ENCODE measurements at places on chromosomes 12 and 14.

GRCh38 chr14:23800811-23801210 lies 152.8 kb upstream of the DHRS4 start:
- DNase-seq = no peak

DNA sequence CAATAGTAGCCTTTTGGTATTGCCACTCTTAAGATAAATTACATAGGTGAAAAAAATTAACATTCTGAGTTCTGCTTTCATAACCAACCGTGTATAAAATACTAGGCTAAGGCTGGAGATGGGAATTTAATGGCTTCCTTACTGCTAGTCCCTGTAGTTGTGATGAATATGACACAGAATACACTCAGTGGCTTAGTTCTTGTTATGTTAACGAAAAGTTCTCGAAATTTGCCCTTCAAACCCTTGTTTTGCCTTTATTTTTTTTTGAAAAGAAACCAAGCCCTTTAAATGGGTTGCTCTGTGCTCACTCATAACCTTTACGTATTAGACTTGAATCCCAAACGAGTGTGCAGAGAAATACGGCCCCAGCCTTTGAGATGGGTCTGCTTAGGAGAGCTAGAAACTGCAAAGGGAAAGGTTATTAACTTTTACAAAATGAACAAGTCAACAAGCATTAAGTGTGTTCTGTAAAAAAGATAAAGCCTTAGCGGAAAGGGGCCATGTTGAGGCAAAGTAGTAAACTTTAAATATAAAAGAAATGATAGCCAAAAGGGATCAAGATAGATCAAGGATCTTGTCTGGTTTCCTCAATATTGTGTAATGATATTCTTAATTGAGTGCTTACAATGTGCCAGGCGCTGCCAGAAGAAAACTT lies 1.7 kb downstream of the NUDT4 start:
- DNase-seq = no peak

DNA sequence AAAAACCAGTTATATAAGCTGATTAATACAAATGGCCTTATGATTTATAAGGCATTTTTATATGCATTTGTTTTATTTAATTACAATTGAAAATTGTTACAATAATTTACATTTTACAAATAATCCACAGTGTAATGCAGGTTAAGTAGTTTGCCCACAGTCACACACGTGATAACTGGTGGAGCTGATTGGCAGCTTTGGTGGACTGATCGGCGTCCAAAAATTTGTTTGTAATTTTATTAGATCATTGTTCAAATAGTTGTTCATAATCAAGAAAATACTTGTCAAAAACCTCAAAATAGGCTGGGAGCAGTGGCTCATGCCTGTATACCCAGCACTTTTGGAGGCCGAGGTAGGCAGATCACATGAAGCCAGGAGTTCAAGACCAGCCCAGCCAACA lies 59.7 kb downstream of the AEBP2 start:
- no peak for DNase-seq

GRCh38 chr12:86445356-86445755 lies 189.2 kb upstream of the MGAT4C start:
- no peak for DNase-seq

- DNase-seq = no peak
These were observed 63.7 kb upstream of the DDX11 start for GRCh38 chr12:31009976-31010375.

- no peak for DNase-seq
These were observed 57.0 kb upstream of the NPFF start for GRCh38 chr12:53564278-53564677.

- DNase-seq = no peak
These were observed 76.3 kb downstream of the MYRFL start for GRCh38 chr12:69901221-69901905.

- DNase-seq = no peak
These were observed 494.3 kb upstream of the USP15 start for GRCh38 chr12:61765926-61766325.

- no peak for DNase-seq
These were observed 151.9 kb upstream of the ATF7IP start for GRCh38 chr12:14213542-14213941.

DNA sequence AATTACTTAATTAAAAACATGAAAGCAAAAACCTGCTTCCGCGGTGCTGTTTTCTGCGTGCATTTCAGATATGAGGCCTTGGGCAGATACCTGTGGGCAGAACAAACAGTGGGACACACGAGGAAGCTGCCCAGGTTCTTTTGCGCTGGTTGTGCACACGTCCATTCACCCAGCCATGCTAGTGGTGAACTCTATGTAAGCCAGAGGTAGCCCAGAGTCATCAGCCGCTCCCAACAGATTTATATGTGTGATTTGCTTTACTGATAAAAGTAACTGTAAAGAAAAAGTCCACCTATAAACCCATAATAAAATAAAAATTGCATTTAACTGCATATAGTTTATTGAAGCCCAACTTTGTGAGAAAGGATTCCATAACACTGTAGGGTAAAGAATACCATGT lies 47.1 kb upstream of the TMEM260 start:
- no peak for DNase-seq

DNA sequence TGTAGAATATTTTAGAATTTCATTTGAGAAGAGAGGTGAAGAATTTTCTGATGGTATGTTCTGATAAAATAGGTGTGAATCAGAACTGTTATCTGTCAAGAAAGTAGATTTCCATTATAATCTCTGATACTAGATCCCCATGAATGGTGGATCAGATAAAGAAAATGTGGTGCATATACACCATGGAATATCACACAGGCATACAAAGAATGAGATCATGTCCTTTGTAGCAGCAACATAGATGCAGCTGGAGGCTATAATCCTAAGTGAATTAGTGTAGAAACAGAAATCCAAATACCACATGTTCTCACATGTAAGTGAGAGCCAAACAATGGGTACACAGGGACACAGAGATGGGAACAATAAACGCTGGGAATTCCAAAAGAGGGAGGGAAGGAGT lies 372.0 kb upstream of the ATP2B1 start:
- DNase-seq = no peak

GRCh38 chr14:52563120-52563519 lies 10.5 kb downstream of the GPR137C start:
- DNase-seq = peak; percentile 34

DNA sequence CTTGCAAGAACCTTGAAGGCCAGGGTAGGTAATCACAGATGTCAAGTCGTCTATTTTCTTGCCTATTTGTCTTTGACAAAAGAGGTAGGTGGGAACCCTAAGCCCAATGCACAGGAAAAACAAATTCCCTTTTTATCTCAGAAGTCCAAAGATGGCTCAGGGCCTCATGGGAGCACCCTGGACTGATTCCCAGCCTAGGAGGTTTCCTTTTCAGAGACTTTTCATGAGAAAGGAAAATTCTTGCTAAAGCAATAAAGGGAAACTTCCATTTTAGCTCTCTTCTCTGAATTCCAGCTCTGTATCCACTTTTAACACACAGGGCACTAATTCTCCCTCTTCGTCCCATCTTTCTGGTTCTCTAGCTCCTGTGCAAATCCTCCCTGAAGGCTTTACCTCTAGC lies 1.2 kb downstream of the ZNF641 start:
- no peak for DNase-seq

DNA sequence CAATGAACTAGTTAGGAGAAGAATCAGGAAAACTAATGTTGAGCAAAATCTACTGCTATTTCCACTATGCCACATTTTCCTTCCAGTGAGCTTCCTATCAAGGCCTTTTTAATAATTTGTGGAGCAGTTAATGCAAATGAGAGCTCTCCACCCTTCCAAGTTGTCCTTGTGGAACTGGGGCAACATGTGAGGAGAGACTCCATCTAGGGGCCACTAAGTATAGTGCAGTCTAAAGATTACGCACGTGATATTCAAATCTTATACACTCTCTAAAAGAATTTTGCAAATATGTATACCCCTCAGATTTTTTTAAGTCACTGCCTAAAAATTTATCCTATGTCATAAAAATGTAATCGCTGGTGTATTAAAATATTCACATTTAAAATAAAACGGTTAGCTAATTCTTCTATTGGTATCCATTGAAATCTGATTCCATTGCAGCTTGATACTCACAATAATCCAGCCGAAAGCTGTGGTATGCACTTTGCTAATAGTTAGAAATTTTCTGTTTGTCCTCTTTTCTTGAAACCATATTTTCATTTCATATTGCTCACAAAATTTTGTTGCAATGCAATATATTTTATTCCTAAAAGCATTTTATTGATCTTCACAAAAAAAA lies 100.1 kb downstream of the PAH start:
- DNase-seq = peak; percentile 1

- DNase-seq = no peak
These were observed 17.4 kb downstream of the LGALS3 start for GRCh38 chr14:55146425-55146824.

GRCh38 chr14:32078858-32079216 lies 1.7 kb downstream of the ARHGAP5 start:
- DNase-seq = no peak

GRCh38 chr12:24088751-24089509 lies 139.5 kb upstream of the SOX5 start:
- no peak for DNase-seq

DNA sequence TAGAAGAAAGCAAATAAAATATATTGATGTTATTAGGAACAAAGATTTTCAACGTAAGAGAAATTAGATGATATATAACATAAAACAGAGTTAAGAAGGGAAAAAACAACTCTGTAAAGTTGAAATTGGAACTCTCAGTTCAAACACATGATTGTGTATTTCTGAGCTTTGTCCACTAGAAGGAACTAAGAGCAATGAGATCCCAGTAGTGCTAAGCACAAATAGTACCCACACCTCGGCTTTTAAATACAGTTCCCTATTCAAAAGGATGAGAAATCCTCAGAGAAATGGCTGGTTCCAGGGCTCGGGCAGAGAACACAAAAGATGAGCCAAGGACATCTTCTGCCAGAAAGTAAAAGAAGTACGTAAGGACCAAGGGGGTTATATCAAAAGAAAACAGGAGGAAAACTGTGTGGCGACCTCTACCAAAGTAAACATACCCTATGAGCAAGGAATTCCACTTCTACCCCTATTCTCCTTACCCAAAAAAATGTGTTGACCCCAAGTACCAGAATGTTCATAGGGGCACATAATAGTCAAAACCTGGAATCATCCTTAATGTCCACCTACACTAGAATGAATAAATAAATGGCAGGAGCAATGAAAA lies 96.6 kb downstream of the SPTSSA start:
- DNase-seq = no peak

GRCh38 chr12:26689281-26689841 lies 143.6 kb downstream of the ITPR2 start:
- no peak for DNase-seq

DNA sequence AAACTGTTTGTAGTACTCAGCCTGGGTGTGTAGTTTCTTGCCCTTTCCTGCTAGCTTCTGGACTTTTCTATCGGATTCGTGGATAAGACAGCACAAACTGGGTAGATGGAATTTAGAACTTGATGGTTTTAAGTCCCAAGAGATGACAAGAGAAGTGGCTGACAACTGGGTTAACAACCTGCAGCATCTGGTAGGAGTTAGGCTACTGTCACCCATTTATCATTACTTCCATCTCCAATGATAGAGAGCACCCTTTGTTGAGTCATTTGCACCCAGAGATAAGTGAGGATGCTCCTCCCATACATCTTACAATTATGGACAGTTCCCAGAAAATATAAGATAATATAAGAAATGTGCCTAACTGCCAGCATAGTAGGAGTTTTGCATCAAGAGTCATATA lies 50.2 kb upstream of the FLRT2 start:
- no peak for DNase-seq

GRCh38 chr14:88476214-88476774 lies 78.5 kb downstream of the PTPN21 start:
- DNase-seq = no peak

- no peak for DNase-seq
These were observed 123.7 kb downstream of the PIWIL1 start for GRCh38 chr12:130461447-130461815.

GRCh38 chr12:6863033-6863432 lies 4.3 kb upstream of the TPI1 start:
- DNase-seq = no peak

- DNase-seq = no peak
These were observed 439.4 kb downstream of the PDZRN4 start for GRCh38 chr12:41627476-41627875.

DNA sequence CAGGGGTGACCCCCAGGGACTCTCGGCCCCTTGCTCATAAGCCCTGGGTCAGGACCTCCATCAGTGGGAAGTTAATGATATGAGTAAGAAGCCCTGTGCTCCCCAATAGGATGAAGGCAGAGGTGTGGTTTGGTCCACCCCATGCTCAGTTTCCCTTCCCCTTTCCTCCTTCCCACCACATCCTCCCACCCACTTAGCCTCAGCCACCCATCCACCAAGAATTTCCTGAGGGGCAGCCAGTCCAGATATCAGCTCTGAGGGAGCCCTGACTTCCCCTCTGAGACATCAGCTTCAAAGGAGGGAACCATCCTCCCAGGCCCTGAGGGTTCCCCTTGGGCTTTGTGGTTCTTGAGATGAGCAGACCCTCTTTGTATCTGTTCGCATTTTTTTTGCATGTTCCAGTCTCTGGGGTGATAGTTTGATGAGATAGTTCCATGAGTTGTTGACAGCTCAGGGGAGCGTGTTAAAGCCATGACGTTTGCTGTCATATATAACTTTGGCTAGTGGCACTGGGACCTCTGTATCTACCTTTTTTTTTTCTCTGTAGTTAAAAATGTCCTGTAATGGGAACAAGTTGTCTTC lies 71.2 kb downstream of the LGMN start:
- no peak for DNase-seq

GRCh38 chr12:18690653-18691052 lies 47.2 kb downstream of the PLCZ1 start:
- DNase-seq = peak; percentile 94

DNA sequence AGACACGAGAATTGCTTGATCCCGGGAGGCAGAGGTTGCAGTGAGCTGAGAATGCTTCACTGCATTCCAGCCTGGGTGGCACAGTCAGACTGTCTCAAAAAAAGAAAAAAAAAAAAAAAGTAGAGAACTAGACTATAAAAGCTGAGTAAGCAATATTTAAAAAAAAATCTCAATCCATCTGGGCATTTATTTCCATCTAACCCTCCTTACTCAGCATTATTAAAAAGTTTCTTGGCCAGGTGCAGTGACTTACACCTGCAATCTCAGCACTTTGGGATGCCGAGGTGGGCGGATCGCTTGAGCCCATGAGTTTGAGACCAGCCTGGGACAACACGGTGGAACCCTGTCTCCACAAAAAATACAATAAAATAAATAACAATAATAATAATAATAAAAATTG lies 4.5 kb downstream of the SUPT16H start:
- no peak for DNase-seq

All from non-pigmented ciliary epithelial cell (primary cell).